ENCODE measurements at places on chromosomes 6 and 20. TPM values are rescaled to one million over a fixed set of nuclear protein-coding genes. Genes with fewer than 3 reads are reported as not detected.

- peak; percentile 81 for DNase-seq
Measured at GRCh38 chr20:63483834-63484233, 11.4 kb upstream of the KCNQ2 start.

- DNase-seq, result no peak
Measured at GRCh38 chr20:13817342-13817741, 32.5 kb downstream of the NDUFAF5 start.

DNA sequence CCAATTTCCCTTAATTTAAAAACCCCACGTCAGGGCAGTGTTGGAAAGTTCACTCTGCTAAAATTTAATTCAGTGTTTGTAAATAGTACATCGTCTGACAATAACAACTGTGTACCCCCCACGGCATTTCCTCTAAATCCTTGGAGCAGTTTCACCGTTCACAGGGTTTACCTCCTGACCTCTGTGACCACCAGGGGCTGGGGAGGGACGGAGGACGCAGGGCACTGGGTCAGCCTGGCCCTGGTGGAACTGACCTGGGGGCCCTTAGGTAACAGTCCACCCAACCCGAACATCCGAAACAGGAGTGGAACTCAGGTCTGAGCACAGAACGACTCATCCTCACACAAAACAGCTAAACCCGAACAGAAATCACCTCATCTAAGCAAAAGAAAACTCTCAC lies 2.1 kb downstream of the ZBTB46 start:
- no peak for DNase-seq

The TMEM244 gene
- not detected for total RNA-seq

GRCh38 chr6:157151989-157152388 lies 171.3 kb downstream of the TMEM242 start:
- peak; percentile 81 for DNase-seq

The SYTL3 gene
- 16.4 TPM for total RNA-seq

The CLVS2 gene
- not detected for total RNA-seq

The GJA1 gene
- 4.0 TPM for total RNA-seq

DNA sequence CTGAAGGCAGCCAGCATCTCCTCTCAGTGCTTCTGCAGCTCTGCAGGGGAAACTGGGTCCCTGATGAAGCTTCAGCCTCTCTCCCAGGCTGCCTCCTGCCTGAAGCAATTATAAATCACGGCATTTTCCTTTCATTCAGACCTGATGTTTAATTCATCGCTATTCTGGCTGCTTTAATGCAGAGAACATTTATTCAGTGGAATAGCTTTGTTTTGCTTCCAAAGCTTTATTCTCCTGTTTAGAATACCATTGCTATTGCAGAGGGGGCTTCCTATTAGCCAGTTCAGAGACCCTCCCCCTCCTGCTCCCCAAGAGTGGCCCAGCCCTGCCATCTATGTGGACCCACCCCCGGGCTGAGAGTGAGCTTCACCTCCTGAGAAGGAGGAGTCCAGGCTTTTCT lies 255.6 kb downstream of the LRFN2 start:
- no peak for DNase-seq

The BANF2 gene
- total RNA-seq, result not detected

The PM20D2 gene
- 57.8 TPM for total RNA-seq

GRCh38 chr20:49989234-49990065 lies 6.7 kb downstream of the SNAI1 start:
- peak; percentile 86 for DNase-seq

The SDC4 gene
- 48.7 TPM for total RNA-seq

The HLA-DQA2 gene
- not detected for total RNA-seq

- DNase-seq, result peak; percentile 51
Measured at GRCh38 chr20:37901654-37902503, 1.0 kb upstream of the VSTM2L start.

The PKIG gene
- total RNA-seq, result 10.1 TPM

GRCh38 chr6:34934516-34934915 lies 45.5 kb downstream of the ANKS1A start:
- DNase-seq, result no peak

DNA sequence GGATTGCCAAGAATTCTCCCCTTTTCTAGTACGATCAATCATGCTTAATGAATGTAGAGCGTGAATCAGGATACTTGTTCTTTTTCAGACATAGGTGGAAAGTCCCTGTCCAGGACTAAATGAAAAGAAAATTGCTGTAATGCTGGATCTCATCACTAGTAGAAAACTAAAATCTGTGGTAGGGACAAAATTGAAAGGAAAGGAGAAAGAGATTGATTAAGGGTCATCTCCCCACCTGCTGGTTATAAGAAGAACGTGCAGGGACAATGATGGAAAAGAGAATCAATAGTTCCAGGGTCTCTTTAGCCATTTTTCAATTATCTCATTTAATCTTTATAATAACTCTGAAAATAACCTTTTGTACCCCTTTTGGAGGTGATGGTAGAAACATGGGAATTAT lies 18.7 kb upstream of the HLA-DRB1 start:
- DNase-seq, result no peak

The GGT7 gene
- total RNA-seq, result 7.5 TPM

GRCh38 chr6:4611429-4612129 lies 164.6 kb upstream of the CDYL start:
- DNase-seq, result no peak

The TCF15 gene
- not detected for total RNA-seq

DNA sequence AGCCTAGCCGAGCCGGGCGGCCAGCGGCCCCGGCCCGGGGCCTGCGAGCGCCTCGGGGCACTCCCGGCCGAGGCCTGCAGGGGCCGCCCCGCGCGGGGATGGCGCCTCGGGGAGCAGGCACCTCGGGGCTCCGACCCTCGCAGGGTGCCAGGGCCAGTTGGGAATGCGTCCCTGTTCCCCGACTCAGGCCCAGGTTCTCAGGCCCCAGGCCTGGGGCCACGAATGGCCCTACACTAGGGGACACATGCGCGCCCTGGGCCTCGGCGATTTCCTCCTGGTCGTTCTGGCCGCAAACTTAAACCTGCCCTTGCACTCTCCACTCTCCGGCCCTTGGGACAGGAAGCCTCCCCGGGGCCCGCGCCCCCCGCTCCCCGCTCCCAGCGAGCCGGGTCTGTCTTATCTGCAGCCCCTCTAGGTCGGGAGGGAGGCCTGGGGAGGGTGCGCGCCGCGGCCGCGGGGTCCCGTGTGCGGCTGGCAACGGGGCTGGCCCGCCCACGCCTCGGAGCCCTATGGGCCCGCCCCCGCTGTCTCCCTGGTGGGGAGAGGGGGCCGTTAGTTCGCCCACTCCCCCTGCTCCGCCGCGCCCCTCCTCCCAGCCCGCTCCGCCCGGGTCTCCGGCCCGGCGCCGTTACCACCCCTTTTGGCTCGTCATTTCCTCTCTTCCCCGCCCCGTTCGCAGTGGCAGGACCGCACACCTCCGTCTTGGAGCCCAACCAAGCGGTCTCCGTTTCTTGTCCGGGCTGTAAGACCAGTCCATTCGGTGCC lies 611 bp downstream of the NFYA start:
- peak; percentile 83 for DNase-seq

DNA sequence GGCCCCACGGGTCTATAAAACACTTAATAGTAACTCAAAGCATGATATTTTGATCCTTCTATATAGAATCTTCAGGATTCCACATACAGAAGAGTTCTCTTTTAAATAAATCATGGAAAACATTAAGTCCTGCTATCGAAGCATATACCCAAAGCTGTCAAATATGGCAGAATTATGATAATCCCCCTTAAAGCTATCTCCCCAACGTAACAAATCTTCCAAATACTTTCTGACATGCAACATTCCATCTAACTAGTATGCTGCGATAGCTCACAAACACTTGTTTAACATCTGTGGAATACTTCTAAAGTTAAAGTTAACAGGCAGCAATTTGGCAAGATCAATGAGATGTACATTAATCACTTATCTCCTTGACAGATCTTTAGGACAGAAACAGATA lies 371.0 kb upstream of the RUNX2 start:
- DNase-seq, result no peak

DNA sequence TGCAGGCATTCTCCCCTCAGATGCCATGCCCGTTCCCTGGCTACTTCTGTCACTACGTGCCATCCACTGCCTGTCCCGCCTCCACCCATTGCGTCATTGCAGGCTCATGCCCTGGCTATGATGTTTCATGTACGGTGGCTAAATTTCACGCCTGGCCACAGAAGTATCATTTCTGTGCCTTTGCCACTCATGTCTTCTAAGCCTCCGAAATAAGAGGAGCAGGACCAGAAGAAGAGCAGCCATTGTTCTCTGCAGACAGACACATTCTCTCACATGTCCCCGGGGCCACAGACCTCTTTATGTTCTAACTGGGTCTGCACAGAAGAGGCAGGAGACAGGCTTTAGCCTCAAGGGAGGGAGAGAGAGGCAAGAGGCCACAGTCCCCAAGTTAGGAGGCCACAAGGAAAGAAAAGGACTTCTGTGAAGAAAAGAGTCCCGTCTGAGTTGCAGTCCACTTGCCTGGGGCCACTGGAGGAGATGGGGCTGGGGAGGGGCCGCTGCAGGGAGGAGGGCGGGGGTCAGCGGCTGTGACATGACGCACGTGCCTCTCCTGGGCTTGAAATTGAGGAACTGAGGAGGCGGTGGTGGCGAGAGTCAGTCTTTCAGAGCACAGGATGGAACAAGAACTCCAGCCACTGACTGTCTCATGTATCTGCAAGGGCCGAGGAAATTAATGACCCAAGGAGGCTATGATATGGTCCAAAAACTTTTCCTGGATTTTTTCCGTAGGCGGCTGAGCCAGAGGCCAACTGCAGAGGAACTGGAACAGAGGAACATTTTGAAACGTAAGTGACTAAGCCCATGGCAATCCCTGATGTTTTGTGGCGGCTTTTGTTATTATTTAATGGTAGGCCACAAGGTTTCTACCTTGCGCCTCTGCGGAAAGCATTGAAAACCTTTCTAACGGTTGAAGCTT lies 55.9 kb downstream of the TBC1D7 start:
- no peak for DNase-seq

DNA sequence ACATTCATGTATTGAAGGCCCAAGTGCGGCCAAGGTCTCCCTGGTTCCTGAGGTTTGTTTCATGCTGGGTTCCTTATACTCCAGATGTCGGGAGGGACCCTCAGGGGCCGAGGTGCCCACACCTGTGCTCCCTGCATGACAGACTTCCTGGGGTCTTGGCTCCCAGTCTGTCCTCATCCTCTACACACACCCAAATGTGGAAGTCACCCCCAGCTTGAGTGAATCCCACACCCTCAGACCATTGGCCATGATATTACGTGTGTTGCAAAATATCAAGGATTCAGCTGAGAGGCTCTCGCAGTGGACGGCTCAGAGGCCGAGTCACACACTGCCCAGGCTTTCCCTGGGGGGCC lies 82.2 kb upstream of the DUSP22 start:
- DNase-seq, result no peak

DNA sequence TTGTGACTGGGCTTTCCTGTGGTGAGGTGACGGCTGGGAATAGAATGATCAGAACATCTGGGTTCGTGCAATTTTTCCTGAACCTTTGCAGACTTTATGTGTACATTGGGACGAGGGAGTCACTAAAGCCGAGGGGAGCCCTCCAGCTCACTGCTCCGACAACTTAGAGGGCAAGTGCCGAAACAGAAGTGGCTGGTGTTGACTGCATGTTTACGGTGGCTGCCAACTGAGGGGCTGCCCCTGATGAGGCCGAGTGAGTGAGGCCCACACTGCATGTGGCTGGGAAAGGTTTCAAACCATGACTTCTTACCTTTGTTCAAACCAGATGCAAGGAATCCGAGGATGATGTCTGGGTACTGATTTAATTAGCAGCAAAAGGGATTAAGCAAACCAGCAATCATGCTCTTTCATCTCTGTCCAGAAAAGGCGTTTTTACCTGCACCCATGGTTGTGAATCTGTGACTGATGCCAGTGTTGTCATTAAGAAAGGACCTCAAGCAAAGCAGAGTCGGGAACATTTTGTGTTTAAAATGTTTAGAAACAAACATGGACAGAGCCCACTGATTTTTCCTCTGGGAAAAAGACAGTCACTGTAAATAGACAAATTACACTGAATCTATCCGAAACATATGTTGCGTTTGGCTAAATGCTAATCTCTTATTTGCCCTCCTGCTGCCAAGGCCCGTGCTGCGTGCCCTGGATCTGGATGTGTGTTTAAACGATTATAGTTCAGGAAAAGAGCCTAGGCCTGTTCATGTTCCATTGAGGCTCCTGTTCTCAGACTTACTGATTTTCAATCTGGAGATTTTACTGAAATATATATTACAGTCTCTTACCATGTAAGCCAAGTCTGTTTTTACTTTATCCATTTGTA lies 105.1 kb downstream of the UST start:
- DNase-seq, result no peak

GRCh38 chr6:77686931-77687330 lies 34.1 kb downstream of the MEI4 start:
- DNase-seq, result no peak

- DNase-seq, result peak; percentile 27
Measured at GRCh38 chr6:72748759-72749158, 126.9 kb downstream of the KCNQ5 start.

GRCh38 chr6:151482290-151482689 lies 11.5 kb upstream of the CCDC170 start:
- DNase-seq, result no peak

- DNase-seq, result no peak
Measured at GRCh38 chr6:64920257-64920656, 786.8 kb downstream of the EYS start.

DNA sequence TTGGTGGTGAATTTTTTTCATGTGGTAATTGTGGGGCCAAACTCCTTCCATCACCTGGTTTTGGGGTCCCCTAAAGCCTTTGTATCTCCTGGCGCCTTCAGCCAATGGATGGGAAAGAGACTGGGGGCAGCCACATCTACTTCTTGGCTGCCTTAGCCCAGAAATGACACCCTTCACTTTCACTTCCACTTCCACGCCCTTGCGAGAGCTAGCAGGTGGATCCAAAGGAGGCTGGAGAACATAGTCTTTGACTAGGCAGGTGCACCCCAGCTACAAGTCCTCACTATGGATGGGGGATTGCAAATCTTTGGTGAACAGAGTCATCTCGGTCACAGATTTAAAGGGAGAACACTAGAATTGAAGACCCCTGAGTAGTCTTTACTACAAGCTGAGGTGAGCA lies 70.8 kb downstream of the NDUFAF5 start:
- no peak for DNase-seq

GRCh38 chr6:80126657-80127345 lies 20.3 kb downstream of the BCKDHB start:
- peak; percentile 68 for DNase-seq

- DNase-seq, result no peak
Measured at GRCh38 chr6:45709781-45710220, 305.9 kb downstream of the CLIC5 start.

DNA sequence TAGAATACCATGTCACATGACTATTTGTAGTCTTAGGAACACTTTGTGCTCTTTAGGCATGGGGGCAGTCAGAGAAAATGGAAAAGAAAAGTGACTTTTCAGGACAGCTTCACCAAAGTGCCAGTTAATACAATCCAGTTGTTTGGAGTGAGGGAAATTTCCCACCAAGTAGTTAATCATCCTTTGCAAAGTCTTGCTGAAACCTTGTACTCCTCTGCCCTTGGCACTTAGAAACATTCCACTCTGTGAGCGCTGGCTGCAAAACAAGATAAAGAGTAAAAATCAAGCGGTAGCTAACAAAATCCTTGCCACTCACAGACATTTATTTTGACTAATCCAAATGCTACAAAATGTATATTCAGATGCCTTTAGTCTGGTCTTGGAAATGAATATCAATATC lies 229.2 kb upstream of the HSF2 start:
- DNase-seq, result no peak

The NKX2-4 gene
- 3.9 TPM for total RNA-seq

The KCTD20 gene
- 64.1 TPM for total RNA-seq

- DNase-seq, result no peak
Measured at GRCh38 chr20:50673466-50674137, 17.7 kb downstream of the RIPOR3 start.

Measured in SJCRH30 (cell line).